Sigmoid colon (tissue), 7 donors: ENCODE measurements at places on chromosomes 6 and 20. TPM values are rescaled to one million over a fixed set of nuclear protein-coding genes. Genes with fewer than 3 reads are reported as not detected.
A peak's percentile ranks its signal among the peaks of the same experiment; 100 is the strongest.

The PROKR2 gene
- total RNA-seq = not detected

DNA sequence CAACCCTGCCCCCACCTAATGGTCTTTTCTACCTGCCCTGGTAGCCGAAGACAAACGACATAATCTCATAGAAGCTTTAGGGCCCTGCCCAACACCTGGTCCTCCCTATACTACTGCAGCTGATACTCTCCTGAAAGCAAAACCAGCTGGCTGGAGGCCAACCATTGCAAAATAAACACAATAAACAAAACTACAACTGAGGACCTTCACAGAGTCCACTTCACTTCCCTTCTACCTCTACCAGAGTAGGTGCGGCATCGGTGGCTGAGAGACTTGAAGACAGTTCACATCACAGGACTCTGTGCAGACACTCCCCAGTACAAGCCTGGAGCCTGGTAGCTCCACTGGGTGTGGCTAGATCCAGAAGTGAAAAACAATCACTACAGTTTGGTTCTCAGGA lies 476.2 kb downstream of the MMUT start:
- DNase-seq = no peak

DNA sequence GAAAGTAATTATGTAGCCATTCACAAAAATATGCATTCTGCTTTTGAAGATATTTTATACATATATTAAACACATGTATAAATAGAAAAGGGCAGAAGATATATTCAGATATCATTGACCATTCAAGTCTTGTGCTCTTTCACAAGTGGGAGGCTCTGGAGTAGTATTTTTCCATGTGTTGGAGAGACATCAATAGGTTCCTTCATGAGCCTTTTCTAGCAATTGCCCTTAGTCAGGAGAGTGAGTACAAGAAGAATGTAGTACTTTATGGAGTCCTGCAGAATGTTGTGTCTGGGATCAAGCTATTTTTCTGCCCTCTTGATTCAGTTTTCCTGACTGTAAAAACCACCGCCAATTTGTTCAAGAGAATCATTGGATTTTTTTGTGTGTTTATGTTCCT lies 117.9 kb downstream of the LRRC1 start:
- no peak for DNase-seq

The CPNE5 gene
- 3.8 TPM for total RNA-seq

The PPP1R16B gene
- total RNA-seq = 2.3 TPM

DNA sequence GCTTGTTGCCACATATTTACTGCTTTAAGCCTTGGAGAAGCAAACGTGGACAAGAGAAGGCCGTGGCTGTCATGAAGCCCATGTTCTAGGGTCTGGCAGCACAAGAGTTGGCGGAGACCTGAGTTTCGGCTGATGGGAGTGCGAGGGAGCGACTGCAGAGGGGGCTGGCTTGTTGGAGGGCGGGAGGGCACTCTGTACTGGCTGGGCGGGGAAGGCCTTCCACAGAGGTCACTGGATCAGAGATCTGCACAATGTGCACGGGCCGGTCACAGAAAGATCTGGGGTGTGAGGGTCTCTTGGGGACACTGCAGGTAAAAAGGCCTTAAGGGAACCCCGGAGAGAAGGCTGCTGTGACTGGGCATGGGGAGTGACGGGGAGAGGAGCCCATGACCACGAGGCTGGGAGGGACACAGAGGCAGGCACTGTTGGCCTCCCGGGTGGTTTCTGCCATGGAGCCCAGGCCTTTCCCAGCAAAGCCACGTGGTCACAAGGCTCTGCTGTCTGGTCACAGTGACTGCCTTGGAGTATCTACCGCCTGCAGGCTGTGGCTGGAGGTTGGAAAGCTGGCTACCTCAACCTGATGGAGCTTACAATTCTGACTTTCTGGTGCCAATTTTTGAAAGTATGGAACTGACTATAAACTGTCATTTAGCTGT lies 23.8 kb downstream of the FOXC1 start:
- DNase-seq = peak; percentile 48

GRCh38 chr20:59184880-59185447 lies 21.3 kb downstream of the ZNF831 start:
- no peak for DNase-seq
